NCI-H460 (cell line): ENCODE measurements at places on chromosomes 3 and 15. TPM values are rescaled to one million over a fixed set of nuclear protein-coding genes. Genes with fewer than 3 reads are reported as not detected.

Gene PP2D1
- not detected in 2 replicates for total RNA-seq

Gene MEX3B
- 3.6 and 5.2 TPM in 2 replicates for total RNA-seq

Gene SERPINI2
- not detected in 2 replicates for total RNA-seq

Gene C3orf20
- not detected in 2 replicates for total RNA-seq

Gene SEMA3G
- 0.10 and 0.35 TPM in 2 replicates for total RNA-seq

Gene WDR93
- 0.17 and 0.30 TPM in 2 replicates for total RNA-seq

Gene MYEF2
- total RNA-seq, result 11.5 and 24.9 TPM in 2 replicates

Gene FBXL2
- 4.6 and 7.3 TPM in 2 replicates for total RNA-seq

Gene THSD4
- 20.0 and 21.7 TPM in 2 replicates for total RNA-seq

Gene WDR72
- 40.3 and 40.4 TPM in 2 replicates for total RNA-seq

Gene SMAD3
- total RNA-seq, result 8.0 and 12.3 TPM in 2 replicates

Gene SOX14
- total RNA-seq, result not detected in 2 replicates

Gene EFHB
- 0.35 and 0.72 TPM in 2 replicates for total RNA-seq

Gene DNAH12
- total RNA-seq, result not detected in 2 replicates
